Activated T-helper 1 cell treated with anti-CD3 and anti-CD28 coated beads, Interleukin-12 subunit alpha, Interleukin-12 subunit beta, Interleukin-2, Interleukin-4 antibody, amounts not matched to agents 30 ng/mL and 10 ng/mL and 1 ng/mL, durations not matched to agents 14 hours and 24 hours and 36 hours (primary cell): ENCODE measurements at places on chromosomes 2 and 18. TPM values are rescaled to one million over a fixed set of nuclear protein-coding genes. Genes with fewer than 3 reads are reported as not detected.

MBP gene
- total RNA-seq = 57.3 and 63.6 TPM in 2 replicates

PKP4 gene
- 28.4 and 30.3 TPM in 2 replicates for total RNA-seq

TTN gene
- total RNA-seq = 1.7 TPM in 2 replicates

NEU4 gene
- total RNA-seq = 0.61 and 0.80 TPM in 2 replicates

ACMSD gene
- not detected in 2 replicates for total RNA-seq

ITGB6 gene
- not detected in 2 replicates for total RNA-seq

GAD1 gene
- total RNA-seq = 4.7 and 5.3 TPM in 2 replicates

BMP10 gene
- not detected in 2 replicates for total RNA-seq

GRCh38 chr18:65435534-65435933 lies 315.3 kb upstream of the CDH7 start:
- no peak for DNase-seq

DNA sequence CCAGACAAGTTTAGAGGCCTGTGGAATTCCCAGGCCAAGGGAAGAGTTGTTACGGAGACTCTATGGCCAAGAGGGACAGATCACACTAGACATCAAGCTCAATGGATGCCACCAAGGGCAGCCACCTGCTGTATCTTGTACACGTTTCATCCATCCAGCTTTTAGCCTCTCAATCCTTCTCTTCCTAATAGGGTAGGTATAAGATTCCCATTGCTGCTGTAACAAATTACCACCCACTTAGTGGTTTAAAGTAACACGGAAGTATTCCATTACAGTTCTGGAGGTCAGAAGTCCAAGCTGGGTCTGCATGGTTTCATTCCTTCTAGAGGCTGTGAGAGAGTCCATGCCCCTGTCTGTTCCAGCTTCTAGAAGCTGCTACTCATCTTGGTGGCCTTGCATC lies 87.8 kb downstream of the GBX2 start:
- no peak for DNase-seq

DNA sequence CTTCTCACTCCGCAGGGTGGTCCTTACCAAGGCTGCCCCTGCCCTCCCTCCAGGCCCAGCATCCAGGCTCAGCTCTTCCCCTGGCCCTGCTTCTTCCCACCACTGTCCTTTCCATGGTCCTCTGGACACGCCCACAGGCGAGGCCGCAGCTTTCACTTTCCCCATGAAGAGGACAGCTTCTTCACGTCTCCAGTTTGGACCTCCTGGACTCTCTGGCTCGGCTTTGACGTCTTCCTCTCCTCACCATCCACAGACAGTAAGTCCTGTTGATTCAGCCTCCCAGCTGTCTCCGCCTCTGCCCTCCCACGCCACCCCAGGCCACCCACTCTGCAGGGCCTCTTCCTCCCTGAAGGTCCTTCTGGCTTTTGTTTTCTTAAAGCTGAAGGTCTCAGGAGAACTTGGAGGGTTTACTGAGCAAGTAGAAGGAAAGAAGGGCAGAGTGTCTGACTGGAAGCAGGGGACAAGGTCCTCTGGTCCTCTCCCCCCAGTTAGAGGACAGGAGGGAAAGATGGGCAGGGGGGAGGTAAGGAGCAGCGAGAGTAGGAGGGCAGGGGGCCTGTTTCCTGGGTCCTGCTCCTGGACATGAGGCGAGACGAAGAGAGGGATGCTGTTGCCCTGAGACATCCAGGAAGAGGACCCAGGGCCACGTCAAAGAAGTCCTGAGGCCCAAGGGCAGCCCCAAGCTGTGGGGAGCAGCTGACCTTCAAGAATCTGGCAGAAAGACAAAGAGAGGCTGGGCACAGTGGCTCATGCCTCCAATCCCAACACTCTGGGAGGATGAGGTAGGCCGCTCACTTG lies 24.7 kb upstream of the NMUR1 start:
- DNase-seq = no peak

- no peak for DNase-seq
Observed at GRCh38 chr2:197356136-197356535, 45.6 kb upstream of the ANKRD44 start.

GRCh38 chr18:63567276-63567675 lies 19.9 kb upstream of the SERPINB13 start:
- no peak for DNase-seq

- no peak for DNase-seq
Observed at GRCh38 chr2:239767021-239767905, 257.9 kb downstream of the NDUFA10 start.

DNA sequence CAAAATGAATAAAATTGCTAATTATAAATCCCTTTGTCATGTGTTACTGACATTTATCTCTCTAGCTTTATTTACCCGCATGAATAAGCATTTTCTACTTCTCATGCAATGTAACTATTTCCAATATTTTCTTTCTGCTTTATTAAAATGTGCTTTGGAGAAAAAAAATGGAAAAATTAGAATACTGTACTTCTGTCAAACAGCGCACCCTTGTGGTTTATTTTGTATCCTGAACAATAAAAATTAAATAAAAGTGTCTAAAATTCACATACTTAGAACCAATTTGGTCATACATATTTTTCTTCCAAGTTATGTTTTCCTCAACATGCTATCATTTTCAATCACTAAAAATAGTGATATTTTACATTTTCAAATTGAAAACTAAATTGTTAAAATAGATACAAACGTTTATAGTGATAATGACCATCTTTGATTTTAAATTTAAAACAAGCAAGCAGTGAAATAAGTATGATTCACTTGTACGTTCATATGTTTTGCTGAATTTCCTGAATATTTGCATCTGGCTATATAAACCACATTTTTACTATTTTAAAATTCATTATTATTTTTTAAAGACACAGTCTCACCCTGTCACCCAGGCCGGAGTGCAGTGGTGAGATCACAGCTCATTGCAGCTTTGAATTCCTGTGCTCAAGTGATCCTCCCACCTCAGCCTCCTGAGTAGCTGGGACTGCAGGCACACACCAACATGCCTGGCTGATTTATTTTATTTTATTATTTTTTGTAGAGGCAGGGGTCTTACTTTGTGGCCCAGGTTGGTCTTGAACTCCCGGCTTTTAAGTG lies 95.9 kb upstream of the GRB14 start:
- DNase-seq = no peak

DNA sequence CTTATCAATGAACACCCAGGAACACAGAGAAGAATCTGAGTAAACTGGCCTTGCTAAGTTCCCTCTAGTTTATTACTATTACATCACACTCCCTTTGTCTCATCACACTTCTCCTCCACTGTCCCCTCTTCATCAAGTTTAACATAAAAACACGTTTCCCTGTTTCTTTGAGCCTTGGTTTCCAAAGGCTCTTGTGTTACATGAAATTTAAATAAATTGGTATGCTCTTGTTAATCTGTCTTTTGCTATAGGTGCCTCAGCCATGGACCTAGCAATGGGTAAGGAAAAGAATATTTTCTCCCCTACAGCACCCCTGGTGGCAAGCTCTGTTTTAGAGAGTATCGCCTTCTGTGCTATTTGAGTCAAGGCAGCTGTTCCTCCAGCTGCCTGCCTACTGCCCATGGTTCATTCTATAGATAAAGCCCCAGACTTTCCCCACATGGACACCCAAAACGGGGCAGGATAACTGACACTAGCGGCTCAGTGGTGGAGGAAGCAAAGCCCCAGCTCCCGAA lies 31.8 kb downstream of the TGIF1 start:
- no peak for DNase-seq

GRCh38 chr18:52069201-52069600 lies 270.8 kb upstream of the DCC start:
- no peak for DNase-seq

- no peak for DNase-seq
Observed at GRCh38 chr2:28927878-28928277, 33.4 kb downstream of the WDR43 start.

- no peak for DNase-seq
Observed at GRCh38 chr18:46641917-46642316, 15.1 kb downstream of the LOXHD1 start.

DNA sequence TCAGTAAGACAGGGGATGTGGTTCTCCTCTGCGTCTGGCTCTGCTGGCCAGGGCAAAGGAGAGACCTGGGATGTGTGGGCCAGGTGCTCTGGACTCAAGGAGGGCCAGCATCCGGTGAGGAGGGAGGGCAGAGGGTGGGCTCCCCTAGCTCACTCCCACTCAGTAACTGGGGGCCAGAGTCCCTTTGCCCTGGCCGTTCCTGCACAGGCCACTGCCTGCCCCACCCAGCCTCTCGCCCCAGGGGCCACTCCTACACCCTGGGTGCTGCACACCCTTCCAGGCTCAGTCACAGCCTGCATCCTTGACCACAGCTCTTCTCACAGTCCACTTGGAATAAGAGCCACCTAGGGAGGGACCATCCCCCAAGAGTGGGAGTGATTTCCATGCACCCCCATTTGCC lies 41.0 kb downstream of the SNED1 start:
- DNase-seq = no peak
